ENCODE measurements at places on chromosomes 13 and 19. TPM values are rescaled to one million over a fixed set of nuclear protein-coding genes. Genes with fewer than 3 reads are reported as not detected.

SMAD9 gene
- total RNA-seq, result 21.0 TPM

ZNF724 gene
- 1.4 TPM for total RNA-seq

UGGT2 gene
- total RNA-seq, result 41.7 TPM

CERS4 gene
- 45.6 TPM for total RNA-seq

NOP53 gene
- 754 TPM for total RNA-seq

NALCN gene
- total RNA-seq, result 0.69 TPM

CCDC169 gene
- total RNA-seq, result 0.50 TPM

ZSCAN5B gene
- not detected for total RNA-seq

PSMD8 gene
- 80.4 TPM for total RNA-seq

UBE2L5 gene
- total RNA-seq, result not detected

VMAC gene
- total RNA-seq, result 6.2 TPM

LRRC8E gene
- not detected for total RNA-seq

FCGBP gene
- 290 TPM for total RNA-seq

OVOL3 gene
- total RNA-seq, result not detected

ZNF586 gene
- 17.2 TPM for total RNA-seq

ZNF433 gene
- 6.8 TPM for total RNA-seq

SMIM17 gene
- 0.83 TPM for total RNA-seq

- DNase-seq, result no peak
Observed at GRCh38 chr13:112741185-112741755, 51.4 kb downstream of the ATP11A start.

GRCh38 chr19:22901431-22902130, 69.5 kb downstream of the ZNF723 start:
- no peak for DNase-seq

GRCh38 chr19:44566984-44567383, 37.5 kb upstream of the CEACAM20 start:
- DNase-seq, result no peak

- no peak for DNase-seq
Observed at GRCh38 chr19:13881251-13881691, 4.3 kb downstream of the NANOS3 start.

DNA sequence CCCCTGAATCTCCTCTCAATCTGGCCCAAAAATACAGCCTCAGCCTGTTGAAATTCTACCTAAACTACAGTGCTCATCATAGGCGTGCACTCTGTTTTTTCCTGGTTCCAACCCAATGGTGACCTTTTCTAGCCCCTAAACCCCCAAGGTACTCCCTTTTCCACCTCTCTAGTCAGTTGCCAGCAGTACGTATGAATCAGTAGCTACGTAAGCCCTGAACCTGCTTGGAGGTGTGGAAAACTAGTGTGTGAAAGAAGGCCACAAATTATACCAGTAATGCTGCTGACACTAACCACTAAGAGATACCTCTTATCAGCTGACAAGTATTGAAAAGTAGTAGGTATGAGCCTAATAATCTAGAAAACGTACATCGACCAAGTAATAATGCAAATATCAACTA, 60.9 kb downstream of the FOXO1 start:
- no peak for DNase-seq

- DNase-seq, result no peak
Observed at GRCh38 chr13:83272652-83273240, 609.5 kb downstream of the SLITRK1 start.

DNA sequence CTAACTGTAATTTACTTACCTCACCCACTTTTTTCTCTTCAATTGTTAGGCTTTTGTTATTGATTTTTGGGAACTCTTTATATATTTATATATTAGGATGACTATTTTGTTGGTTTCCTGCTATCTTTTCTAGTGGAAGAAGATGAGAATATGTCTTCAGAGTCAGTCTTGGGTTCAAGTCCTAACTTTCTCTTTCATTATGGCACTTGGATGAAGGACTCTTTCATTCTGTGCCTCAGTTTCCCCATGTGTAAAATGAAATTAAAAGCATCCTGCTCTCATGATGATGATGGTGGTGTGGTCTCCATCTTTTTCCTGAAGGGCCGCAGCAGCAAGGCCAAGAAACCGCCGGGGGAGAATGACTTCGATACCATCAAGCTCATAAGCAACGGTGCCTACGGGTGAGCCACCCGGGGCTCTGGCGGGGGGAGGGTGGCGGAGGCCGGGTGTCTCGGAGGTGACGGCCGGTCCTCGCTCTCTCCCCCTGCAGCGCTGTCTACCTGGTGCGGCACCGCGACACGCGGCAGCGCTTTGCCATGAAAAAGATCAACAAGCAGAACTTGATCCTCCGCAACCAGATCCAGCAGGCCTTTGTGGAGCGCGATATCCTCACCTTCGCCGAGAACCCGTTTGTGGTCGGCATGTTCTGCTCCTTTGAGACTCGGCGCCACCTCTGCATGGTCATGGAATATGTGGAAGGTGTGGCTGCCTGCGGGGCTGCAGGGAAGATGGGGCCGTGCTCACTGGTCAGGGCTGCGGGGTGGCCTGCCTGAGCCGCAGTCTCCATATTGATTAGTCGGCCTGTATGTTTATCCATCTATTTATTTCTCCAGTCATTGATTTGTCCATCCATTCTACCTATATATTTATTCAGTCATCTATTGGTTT, 20.0 kb downstream of the MAST1 start:
- DNase-seq, result no peak

DNA sequence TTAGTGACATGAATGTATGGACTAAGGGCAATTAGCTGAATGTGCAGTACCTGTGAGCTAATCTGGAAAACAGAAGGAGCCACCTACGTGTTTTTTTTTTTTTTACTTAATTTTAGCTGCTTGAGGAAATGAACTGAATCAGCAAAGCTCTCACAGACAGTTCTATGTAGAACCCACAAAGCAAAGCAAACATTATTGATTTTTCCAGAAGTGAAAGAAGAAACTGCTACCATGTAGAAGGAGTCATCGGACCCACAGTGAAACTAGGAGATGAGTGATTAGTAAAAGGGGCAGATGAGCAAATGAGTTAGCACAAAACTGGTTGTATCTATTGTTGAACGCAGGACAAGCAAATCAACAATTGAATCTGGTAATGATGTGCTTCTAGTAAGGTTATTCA, 94.1 kb upstream of the SLC7A1 start:
- no peak for DNase-seq

GRCh38 chr13:106686163-106686562, 118.2 kb upstream of the ARGLU1 start:
- DNase-seq, result no peak

DNA sequence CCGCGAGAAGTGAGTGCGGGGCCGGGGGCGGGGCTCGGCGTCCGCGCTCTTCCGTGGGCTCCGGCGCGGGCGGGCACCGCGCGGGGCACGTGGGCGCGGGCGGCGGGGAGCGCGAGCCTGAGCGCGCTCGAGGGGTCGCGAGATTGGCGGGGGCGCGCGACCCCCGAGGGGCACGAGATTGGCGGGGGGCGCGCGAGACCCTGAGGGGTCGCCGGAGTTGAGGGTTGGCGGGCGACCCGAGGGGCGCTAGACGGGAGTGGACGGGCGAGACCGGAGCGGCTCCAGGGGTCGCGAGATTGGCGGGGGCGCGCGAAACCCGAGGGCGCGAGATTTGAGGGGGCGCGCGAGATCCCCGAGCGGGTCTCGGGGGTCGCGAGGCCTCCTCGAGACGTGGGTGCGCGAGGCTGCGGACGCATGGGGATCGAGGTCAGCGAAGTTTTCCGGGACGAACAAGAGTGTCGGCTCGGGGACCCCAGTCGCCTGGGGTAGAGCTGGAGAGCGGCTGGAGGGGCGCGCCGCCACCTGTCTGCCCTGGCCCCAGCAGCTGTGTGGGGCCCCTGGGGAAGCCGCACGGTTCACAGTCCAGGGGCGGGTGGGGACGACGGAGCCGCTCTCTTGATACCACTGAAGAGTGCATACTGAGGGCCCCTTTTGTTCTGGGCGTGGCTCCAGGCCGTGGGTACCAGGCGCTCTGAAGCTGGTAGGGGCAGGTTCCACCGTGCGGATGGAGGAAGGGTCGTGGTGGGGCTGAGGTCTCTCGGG, 682 bp downstream of the SSBP4 start:
- DNase-seq, result peak; percentile 67

GRCh38 chr19:16144216-16144581, 714 bp downstream of the HSH2D start:
- DNase-seq, result no peak

- no peak for DNase-seq
Observed at GRCh38 chr13:55553701-55554100, 1587.0 kb upstream of the PRR20A start.

DNA sequence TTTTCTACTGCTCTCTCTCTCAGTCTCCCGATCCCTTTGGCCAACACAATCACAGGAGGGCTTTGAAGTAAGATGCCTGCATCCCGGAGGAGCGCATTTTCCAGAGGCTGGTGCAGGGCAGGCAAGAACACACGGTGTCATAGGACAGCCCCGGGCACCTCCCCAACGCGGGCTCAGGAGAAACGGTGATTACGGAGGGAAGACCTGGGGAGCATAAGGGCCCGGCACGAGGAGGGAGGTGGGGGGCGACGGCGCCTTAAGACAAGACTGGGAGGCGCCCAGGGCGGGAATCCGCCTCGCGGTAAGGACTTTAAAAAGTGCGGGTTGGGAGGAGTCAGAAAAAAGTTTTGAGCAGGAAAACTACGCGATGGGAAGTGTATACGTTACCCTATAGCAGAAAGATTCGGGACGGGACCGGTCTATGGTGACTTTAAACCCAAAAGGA, 18.7 kb upstream of the ZNF888 start:
- peak; percentile 40 for DNase-seq

DNA sequence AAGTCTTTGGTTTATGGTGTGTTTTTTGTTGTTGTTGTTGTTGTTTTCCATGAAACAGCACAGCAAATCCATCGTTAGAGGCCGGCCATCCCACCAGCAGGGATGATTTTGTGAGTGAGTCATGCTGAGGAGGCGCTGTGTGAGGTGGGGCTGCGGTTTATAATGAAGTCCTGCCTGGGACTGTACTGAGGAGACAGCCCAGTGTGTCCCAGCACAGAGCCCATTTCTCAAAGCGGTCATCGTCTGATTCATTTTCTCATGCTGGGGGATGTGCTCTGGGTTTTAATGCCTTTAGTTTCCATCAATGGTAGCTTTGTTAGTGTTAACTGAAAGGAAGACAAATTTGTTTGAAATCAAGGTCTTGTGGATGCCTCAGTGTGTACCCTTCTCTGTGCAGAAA, 129.3 kb upstream of the SERP2 start:
- no peak for DNase-seq

GRCh38 chr13:20716951-20717350, 13.5 kb downstream of the IL17D start:
- DNase-seq, result no peak

- no peak for DNase-seq
Observed at GRCh38 chr13:51879133-51879532, 17.4 kb downstream of the CCDC70 start.

- DNase-seq, result no peak
Observed at GRCh38 chr13:107553838-107554237, 661.5 kb downstream of the LIG4 start.

DNA sequence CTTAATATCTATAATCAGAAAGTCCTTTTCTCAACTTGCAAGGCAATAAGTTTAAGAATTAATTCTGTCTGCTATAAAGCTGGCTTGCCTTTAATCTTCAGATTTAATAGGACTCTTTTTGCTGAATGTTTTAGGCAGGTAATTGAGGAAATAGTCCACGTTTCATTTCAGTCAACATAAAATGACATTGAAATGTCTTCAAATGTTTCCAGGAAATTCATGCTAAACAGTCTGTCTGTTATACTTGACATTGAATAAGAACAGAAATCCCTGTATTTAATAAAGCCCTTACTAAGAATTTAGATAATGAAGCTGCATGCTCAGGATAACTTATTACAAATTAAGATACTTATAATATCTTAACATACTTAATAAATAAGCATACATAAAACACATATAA, 84.2 kb downstream of the PCDH9 start:
- DNase-seq, result no peak

DNA sequence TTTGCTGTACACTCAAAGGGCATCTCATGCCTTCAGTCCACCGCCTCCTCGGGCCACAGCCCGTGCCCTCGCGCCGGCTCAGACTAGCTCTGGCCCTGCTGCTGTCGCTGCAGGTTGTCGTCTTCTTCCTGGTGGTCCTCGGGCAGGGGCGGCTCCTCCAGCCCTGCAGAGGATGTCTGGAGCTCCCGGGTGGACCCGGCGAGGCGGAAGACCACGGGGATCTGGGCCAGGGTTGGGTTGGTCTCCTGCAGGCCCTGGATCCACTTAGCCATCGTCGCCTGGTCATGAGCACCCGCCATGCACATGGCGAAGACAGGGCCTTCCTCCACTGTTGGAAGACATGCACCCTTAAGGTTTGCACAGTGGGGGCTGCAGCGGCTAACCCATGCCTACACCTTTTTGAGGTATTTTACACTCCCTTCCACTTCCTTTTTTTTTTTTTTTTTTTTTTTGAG, 489 bp upstream of the ZNF653 start:
- no peak for DNase-seq

- DNase-seq, result no peak
Observed at GRCh38 chr19:31445406-31445805, 96.2 kb upstream of the TSHZ3 start.

DNA sequence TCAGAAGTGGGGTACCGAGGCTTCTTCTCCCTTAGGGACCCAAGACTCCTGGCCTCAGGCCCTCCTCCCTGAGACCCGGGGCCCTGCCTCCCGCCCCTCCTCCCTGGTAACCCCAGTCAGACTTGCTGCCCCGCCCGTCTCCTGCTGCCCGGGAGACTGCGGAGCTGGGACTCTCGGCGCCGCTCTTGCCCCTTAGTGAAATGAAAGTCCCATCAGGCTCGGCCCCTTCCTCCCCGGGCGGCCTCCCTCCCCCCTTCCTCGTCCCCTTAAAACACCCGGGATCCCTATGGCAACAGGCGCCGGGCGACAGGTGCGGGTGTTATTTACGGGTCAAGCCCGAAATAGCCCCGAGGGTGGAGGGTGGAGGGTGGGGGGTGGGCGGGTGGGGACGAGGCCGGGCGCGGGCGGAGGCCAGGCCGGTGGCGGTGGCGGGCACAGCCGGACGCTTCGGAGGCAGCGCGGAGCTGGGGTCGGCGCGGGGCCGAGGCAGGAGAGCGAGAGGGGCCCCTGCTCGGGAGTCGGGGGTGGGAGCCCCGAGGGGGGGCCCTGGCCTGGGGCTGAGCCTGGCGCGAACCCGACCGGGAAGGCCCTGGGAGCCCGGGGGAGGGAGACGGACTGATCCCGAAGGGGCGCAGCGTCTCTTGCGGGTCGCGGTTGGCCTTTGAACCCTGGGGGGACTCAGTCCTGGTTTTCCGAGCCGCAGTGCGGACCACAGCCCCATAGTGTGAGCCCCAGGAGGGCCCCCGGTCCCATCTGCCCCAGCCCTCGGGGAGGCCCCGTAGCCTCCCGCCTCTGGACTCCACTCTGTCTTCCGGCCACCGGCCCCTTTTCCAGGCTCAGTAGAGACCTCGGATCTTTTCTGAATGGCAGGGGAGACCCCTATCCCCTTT, at the start of gene CACNG6:
Gene CACNG6, plus strand, starts transcription at position 414 of the 890 bp plus-strand sequence. CDS start 1,241 bp downstream, outside the sequence.
- DNase-seq, result no peak

All from ovary (tissue), 10 donors.